ENCODE measurements at places on chromosomes 7 and 10. TPM values are rescaled to one million over a fixed set of nuclear protein-coding genes. Genes with fewer than 3 reads are reported as not detected.

The PTEN gene
- total RNA-seq: 41.5 TPM

The POM121 gene
- total RNA-seq: 16.8 TPM

The C10orf90 gene
- total RNA-seq: 0.18 TPM

The PHYHIPL gene
- 0.93 TPM for total RNA-seq

The ZNF727 gene
- total RNA-seq: 0.30 TPM

The GTPBP10 gene
- total RNA-seq: 16.7 TPM

The SBDS gene
- 49.9 TPM for total RNA-seq

The ZNF862 gene
- total RNA-seq: 10.5 TPM

The CPA4 gene
- total RNA-seq: not detected

The PLCE1 gene
- total RNA-seq: 0.28 TPM

The SYT15 gene
- 0.65 TPM for total RNA-seq

The CYP2C19 gene
- total RNA-seq: 13.0 TPM

The KCP gene
- 0.15 TPM for total RNA-seq
